ENCODE measurements at places on chromosomes 1 and 21. TPM values are rescaled to one million over a fixed set of nuclear protein-coding genes. Genes with fewer than 3 reads are reported as not detected.

DNA sequence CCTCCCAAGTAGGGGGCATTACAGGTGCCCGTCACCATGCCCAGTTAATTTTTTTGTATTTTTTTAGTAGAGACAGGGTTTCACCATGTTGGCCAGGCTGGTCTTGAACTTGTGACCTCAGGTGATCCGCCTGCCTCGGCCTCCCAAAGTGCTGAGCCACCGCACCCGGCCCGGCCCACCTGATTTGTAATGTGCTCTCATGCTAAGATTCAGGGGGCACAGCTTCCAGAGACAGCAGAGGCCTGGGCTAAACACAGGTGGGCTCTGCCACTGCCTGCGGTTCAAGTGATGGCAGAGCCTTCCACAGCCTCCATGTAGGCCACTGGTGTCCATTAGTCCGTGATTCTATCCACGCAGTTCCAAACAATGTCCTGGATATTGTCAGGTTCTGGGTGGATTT lies 98.4 kb downstream of the PDE9A start:
- DNase-seq = no peak

GRCh38 chr1:8462371-8462892 lies 144.5 kb downstream of the SLC45A1 start:
- no peak for DNase-seq

DNA sequence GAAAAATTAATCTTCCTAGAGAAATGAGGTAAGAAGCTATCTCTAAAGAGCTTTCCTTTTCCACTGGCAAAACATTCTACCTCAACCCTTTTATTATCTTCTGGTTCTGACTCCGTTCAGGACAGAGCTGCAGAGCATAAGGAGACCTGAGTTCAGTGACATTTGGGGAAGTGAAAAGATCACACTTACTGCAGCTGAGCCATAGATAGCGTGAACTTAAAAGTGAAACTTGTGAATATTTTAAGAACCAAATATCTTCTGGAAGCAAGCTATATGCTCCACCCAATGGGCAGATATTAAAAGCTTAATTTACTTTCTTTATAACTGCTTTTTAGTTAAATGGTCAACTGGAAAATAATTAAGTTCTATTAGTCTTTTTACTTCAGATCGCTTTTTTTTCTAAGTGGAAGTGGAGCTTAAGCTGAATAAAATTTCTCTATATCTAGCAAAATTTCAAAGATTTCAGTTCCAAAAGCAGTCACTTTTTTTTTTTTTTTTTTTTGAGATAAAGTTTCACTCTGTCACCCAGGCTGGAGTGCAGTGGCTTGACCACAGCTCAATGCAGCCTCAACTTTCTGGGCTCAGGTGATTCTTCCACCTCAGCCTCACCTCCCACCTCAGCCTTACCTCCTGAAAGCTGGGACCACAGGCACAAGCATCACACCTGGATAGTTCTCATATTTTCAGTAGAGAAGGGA lies 11.9 kb downstream of the PTPN22 start:
- no peak for DNase-seq

DNA sequence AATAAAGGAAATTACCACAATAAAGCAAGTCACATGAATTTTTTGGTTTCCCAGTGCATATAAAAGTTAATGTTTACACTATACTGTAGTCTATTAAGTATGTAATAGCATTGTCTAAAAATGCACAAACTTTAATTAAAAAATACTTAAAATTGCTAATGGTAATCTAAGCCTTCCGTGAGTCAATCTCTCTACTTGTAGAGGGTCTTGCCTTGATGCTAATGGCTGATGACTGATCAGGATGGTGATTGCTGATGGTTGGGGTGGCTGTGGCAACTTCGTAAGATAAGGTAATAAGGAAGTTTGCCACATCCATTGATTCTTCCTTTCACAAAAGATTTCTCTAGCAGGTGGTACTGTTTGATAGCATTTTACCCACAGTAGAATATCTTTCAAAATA lies 466.6 kb upstream of the PROX1 start:
- no peak for DNase-seq

- DNase-seq = no peak
These were observed 13.8 kb downstream of the CEP350 start for GRCh38 chr1:179968284-179968993.

DNA sequence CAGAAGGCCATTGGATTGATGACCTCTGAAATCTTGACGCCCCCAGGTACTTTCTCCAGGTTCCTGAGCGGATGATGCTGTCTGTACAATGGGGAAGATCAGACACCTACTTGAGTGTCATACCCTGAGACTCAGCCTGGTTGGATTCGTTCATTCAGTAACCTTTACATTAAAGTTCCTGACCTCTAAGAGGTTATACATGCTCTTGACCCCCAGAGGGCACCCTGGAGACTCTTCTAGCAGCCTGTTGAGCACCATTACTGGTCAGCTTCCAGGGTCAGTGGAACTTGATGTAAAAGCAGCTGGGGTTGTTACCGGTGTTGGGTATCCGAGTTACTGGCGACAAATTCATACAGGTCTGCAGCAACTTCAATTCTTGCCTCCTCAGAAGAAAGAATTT lies 114.3 kb upstream of the ZNF678 start:
- DNase-seq = no peak

- DNase-seq = no peak
These were observed 23.4 kb downstream of the C8A start for GRCh38 chr1:56877973-56878372.

- DNase-seq = no peak
These were observed 36.0 kb downstream of the TRAPPC10 start for GRCh38 chr21:44047996-44048560.

DNA sequence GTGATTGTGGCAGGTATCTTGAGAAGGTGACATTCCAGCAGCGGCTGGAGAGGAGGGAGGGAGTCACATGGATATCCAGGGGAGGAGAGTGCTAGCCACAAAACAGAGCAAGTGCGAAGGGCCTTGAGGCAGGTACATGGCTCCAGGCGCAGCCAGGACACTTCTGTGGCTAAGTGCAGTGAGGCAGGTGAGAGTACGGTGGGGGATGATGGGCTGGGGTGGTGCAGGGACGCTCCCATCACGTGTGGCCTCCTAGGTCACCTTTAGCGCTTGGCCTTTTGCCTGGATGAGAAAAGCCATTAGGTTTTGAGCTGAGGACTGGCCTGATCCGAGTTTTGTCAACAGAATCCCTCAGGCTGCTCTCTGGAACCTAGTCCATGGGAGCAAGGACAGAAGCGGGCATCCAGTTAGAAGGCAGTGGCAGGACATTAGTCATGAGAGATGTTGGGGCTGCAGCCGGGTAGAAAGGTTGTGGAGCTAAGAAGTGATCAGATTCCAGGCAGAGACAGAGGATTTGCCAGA lies 31.6 kb downstream of the SMYD2 start:
- no peak for DNase-seq

Gene SEMA6C
- 24.7 TPM for total RNA-seq

Gene CCDC190
- total RNA-seq = 1.1 TPM

Gene ASPM
- total RNA-seq = 8.9 TPM

Gene REG4
- total RNA-seq = not detected

Gene PFKFB2
- 15.8 TPM for total RNA-seq

Gene PDC
- total RNA-seq = not detected

Gene TCHH
- not detected for total RNA-seq

All from osteocyte (in vitro differentiated cells).